Ovary (tissue), 10 donors: ENCODE measurements at places on chromosomes 2 and 18. TPM values are rescaled to one million over a fixed set of nuclear protein-coding genes. Genes with fewer than 3 reads are reported as not detected.
A peak's percentile ranks its signal among the peaks of the same experiment; 100 is the strongest.

- DNase-seq, result peak; percentile 75
Observed at GRCh38 chr2:144516981-144517865, 2.7 kb downstream of the ZEB2 start.

DNA sequence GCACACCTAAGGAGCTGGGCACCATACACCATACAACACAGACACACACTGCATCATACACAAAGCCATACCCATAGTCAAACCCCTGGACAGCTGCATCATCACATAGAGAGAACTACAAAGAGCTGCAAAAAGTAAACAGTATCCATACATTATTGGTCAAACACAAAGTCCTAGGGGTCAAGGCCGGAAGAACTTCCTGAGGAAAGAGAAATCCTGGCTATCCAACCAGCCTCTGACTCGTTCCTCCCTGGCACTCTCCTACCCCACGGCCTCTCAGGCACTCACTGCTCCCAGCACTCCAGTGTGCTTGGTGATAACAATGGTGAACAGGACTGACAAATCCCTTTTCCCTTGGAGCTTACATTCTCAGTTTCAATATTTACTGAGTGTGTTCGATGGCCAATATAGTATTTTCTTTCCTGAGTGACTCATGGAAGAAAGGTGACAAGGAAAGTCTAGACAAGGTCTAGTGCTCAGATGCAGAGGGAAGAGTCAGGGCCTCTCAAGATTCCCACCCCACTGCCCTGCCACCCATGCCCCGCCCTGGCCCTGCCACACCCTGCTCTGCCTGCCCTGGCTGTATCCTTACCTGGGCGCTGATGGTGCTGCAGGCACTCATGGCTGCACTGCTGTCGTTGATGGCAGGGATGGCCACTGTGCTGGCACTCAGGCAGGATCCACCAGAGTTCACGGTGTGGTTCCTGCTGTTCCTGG lies 3.4 kb downstream of the CFAP65 start:
- DNase-seq, result no peak

DNA sequence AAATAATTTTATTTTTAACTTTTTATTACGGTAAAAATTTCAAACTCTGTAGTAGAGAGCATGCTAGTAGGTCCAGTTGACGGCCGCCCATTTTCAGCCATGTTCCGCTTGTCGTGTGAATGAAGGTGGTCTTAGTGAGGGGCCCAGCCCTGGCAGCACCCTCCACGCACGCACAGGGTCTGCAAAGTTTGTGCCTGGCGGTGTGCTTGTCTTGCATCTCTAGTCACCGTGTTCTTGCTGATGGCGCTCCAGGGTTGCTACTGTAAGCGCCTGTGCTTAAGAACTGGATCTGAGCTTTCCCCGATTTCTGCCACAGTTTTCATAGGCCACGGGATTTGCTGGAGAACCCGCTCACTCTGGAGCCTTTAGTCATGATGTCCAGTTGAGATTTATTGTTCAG lies 28.9 kb downstream of the LDLRAD4 start:
- no peak for DNase-seq

DNA sequence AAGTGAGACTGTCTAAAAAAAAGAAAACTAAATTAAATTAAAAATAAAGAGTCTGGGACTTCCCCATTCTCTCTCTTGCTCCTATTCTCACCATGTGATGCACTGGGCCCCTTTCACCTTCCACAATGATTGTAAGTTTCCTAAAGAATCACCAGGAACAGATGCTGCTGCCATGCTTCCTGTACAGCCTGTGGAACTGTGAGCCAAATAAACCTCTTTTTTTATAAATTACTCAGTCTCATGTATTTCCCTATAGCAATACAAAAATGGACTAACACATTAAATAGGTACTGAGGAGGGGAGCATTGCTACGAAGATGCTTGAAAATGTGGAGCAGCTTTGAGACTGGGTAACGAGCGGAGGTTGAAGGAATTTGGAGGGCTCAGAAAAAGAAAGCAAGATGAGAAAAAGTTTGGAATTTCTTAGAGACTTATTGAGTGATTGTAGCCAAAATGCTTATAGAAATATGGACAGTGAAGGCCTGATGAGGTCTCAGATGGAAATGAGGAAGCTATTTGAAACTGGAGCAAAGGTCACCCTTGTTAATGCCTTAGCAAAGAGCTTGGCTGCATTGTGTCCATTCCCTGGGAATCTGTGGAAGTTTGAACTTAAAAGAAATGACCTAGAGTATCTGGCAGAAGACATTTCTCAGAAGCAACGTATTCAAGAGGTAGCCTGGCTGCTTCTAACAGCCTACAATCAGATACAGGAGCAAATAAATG lies 128.7 kb downstream of the EIPR1 start:
- no peak for DNase-seq

DNA sequence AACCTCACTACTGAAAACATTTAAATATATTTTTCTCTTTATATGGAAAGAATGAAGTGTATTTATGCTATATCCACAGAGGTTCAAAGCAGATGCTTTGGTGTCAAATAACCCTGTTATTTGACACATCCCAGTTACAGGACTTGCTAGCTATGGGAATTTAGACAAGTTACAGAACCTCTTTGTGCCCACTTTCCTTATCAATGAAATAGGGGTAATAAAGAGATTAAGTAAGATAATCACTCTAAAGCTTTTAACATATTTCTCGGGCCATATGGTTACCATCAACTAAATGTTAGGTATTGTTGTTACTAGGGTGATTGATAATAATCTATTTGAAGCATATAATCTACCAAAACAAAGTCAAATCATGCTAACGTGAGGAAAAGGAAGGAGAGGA lies 1660.6 kb upstream of the NXPH2 start:
- no peak for DNase-seq

- no peak for DNase-seq
Observed at GRCh38 chr2:181563101-181563692, 93.7 kb downstream of the CERKL start.

- no peak for DNase-seq
Observed at GRCh38 chr2:238553159-238553558, 126.4 kb downstream of the ASB1 start.

DNA sequence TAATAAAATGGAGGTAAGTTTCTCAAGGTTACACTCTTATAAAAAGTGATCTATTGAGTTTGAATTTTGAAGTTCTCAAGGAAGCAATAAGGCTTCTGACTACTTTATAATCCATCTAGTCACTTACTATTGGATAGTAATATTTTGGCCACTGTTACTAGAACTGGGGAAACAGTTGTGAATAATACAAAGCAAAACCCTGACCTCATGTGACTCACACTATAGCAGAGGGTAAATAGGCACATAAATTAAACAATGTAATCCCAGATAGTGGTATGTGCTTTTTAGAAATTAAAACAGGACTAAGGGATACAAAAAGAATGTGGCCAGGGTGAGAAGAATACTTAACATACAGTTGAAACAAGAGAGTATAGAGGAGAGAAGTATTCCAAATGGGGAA lies 78.6 kb downstream of the CALCRL start:
- DNase-seq, result no peak

DNA sequence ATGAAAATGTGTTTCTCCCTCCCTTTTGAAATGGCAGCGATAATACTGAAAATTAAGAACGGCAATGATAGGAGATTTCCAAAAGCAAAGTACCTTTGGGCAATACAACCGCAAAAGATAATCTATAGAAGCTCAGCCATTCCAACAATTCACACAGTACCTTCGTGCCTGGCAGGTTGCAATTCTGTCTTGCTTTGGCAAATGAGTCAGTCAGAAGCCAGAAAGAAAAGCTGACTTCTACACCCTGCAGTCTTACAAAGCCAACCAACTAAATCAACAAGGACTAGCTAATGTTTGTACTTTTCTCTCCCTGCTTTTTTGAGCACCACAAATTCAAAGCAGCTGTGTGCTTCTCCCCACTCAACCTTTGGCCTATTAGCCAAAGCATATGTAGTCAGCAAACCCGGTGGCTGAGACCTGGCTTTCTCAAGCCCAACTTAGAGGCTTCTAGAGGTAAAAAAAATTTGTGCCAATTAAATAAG lies 25.7 kb upstream of the ID2 start:
- no peak for DNase-seq

- no peak for DNase-seq
Observed at GRCh38 chr18:3664563-3665178, 214.7 kb downstream of the TGIF1 start.

GRCh38 chr2:225980372-225980771 lies 580.9 kb downstream of the NYAP2 start:
- DNase-seq, result no peak

DNA sequence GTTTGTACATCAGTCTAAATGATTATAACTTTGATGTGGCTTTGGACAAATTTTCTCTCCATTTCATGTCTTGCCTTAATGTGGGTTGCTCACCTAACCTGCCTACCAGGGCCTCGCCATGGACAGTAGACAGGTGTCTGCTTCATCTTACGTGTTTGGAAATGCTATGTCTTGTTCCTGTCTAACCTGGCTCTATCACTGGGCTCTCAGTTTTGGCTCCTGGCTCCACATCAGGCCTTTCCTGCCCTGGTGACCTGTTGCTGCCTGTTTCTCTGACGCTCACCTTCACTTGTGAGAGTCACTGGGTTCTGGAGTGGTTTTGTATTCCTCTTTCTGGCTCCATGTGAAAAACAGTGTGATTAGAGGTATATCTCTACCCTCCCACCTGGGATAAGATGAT lies 65.9 kb downstream of the PHLPP1 start:
- DNase-seq, result no peak

GRCh38 chr2:96477458-96477857 lies 27.7 kb downstream of the NEURL3 start:
- no peak for DNase-seq

DNA sequence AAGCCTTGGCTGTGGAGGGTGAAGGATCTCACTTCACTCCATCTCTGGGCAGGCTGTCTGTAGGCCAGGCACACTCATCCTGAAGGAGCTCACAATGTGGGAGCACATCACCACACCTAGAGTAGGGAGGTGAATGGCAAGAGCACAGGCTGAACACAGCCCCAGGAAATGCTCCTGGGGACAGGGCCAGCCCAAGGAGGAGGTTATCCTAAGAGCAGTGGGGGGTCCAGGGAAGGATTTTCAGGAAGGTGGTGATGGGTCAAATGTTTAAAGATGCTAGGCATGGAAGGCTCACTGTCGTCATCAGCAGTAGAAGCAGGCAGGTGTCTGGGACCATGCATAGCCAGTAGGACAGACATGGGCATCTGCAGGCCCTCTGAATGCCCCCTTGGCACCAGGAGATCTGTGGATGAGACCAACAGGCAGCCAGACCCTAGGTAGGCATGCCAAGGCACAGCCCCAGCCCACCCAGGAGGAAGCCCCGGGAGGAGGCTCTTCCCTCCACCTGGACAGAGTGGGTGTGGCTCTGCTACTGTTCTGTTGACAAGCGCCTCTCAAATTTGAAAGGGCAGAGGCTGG lies 91.7 kb upstream of the RAB6C start:
- no peak for DNase-seq

DNA sequence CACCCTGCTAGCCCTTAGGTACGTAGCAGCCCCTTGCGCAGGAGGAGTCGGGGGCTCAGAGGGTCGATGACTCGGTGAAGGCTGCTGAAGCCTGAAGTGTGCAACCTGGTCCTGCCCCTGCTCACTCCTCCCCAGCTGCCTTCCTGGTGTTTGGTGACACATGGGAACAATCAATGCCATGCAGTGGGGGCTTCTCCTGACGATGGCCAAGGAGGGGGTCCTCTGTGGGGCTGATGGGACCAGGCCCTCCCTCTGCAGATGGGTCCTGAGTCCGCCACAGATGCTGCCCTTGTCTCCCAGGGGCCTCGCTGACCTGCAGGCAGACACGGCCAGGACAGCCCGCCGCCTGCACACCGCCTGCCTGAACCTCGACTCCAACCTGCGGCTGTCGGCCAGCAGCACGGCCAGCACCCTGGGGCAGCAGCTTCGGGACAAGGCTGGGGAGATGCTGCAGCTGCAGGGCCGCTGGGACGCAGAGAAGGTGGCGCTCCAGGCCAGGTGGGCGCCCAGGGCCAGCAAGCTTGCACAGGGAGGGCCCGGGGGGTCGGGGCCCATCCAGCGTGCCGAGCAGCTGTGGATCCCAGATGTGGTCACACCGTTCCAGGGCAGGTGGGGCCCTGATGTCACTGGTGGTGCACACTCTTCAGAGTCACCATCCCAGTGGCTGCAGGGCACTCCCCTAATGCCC lies 24.6 kb downstream of the CROCC2 start:
- no peak for DNase-seq

DNA sequence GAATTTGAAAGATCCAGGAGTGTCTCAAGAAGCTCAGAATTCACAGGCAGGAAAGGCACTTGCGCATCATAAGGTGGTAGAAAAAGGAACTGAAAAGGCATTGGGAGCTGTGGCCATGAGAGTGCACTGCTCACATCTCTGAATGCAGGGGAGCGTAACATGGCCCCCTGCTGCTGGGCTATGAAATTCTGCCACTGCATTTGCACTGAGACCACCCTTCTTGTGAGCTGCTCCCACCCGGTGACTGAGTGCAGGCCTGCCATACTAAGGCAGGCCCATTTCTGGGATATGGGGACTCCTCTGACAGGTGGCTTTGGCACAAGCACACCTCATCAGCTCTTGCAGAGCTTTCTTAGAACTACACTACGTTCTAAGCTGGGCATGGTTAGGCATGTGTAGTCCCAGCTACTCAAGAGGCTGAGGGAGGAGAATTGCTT lies 25.3 kb upstream of the STARD7 start:
- no peak for DNase-seq

DNA sequence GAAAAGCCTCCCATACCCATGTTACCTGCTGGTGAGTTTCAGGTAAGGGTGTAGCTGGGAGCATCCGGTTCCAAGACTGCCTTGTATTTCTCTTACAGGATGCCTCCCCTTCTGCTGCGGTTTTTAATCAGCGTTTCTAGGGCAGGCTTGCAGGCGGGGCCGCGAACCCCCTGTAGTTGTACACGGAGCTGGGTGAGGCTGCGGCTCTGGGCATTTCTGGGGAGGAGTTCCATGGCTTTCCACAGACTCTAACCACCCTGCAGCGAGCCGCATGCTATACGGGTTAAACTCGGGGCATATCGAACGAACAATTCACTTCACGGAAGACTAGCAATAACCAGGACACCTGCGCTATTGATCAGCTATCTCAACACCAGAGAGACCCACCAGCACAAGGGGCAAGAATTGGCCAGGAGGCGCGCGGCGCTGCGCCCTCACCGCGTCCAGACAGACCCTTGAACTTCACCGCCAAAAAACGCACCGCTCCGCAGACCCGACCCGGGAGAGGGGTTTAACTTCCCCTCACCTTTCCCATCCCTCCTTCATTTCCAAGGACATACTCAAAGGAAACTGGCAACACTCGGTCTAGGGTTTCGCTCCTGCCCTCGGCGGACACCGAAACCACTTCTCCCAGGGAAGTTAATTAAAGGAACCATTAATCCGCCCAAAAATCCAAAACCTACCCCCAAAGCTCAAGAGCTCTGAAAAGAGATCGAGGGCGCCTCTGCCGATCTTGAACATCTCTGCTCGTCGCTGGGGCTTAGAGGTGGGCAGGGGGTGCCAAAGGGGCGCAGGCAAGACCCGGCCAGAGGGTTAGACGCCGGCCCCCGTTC lies 909 bp downstream of the TGFA start:
- DNase-seq, result no peak

- DNase-seq, result no peak
Observed at GRCh38 chr2:72032481-72033041, 115.1 kb downstream of the CYP26B1 start.

STEAP3 gene
- 4.8 TPM for total RNA-seq

DCDC2C gene
- total RNA-seq, result not detected

CPO gene
- total RNA-seq, result not detected

NOP58 gene
- 64.0 TPM for total RNA-seq

TMEM200C gene
- 7.4 TPM for total RNA-seq

DUSP19 gene
- total RNA-seq, result 2.7 TPM

ONECUT2 gene
- 0.10 TPM for total RNA-seq

PAX3 gene
- not detected for total RNA-seq
